ENCODE measurements at places on chromosomes 1 and 21. TPM values are rescaled to one million over a fixed set of nuclear protein-coding genes. Genes with fewer than 3 reads are reported as not detected.

- no peak for DNase-seq
These were observed 5.3 kb downstream of the AKNAD1 start for GRCh38 chr1:108851567-108851966.

- no peak for DNase-seq
These were observed 322.6 kb downstream of the RGS7 start for GRCh38 chr1:241034203-241034936.

DNA sequence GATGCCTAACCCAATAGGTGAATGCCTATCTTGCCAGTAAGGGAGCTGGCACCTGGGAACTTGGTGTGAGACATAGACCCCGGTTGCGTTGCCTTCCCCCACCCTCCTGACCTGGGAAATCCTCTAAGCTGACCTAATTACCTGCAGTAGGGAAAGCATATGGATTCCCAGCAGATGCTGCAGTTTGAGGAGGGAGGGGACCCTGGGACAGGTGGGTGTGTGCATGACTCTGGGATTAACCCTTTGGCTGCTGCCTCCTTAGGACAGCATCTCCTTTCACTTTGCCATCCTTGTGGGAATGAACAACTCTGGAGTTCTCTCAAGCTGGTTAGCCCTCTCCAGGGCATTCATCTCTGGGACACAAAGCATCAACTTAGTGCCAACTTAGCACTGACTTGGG, 16.4 kb upstream of the NFASC start:
- no peak for DNase-seq

GRCh38 chr21:43325968-43326715, 100.8 kb downstream of the SIK1 start:
- no peak for DNase-seq

DNA sequence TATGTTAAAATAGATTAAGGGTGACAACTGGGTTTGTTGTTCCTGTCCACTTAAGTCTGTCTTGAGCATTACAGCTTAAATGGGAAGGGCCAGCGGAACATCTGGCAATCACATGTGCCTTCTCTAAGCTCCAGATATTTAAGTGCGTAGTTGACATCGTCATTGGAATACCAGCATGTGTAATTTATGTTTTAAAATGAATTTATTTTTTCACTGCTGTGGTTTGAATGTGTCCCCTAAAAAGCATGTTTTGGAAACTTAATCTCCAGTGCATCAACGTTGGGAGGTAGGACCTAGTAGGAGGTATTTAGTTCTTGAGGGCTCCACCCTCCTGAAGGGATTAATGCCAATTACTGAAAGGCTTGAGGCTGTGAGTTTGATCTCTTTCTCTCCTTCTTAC, 13.4 kb downstream of the ZCCHC17 start:
- DNase-seq, result no peak

Gene KRTAP19-8
- not detected for total RNA-seq

Gene LRRC71
- 2.9 TPM for total RNA-seq

All from upper lobe of left lung (tissue), 6 donors.